ENCODE measurements at places on chromosomes 11 and 22. TPM values are rescaled to one million over a fixed set of nuclear protein-coding genes. Genes with fewer than 3 reads are reported as not detected.
A peak's percentile ranks its signal among the peaks of the same experiment; 100 is the strongest.

GRCh38 chr11:6727971-6728760 lies 43.6 kb downstream of the OR2AG2 start:
- DNase-seq = no peak

GRCh38 chr11:128279866-128280265 lies 307.5 kb downstream of the ETS1 start:
- no peak for DNase-seq

GRCh38 chr22:27514601-27515523 lies 286.7 kb downstream of the MN1 start:
- peak; percentile 35 for DNase-seq

- no peak for DNase-seq
Measured at GRCh38 chr11:10412266-10412665, 42.8 kb upstream of the AMPD3 start.

DNA sequence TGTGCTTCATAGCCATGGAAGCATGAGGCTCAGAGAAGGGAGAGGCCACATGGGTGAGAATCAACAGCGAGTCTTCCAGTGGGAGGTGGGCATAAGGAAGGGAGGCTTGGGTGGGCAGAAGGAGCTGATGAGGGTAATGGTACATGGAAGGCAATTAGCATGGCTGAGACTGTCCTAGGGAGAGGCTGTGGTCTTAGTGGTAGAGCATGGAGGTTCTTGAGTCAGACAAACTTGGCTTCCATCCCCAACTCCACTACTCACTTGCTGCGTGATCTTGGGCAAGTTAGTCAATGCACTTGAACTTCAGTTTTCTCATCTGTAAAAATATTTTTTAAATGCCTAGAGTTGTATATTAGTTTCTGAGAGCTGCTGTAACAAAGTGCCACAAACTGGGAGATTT lies 227.2 kb upstream of the E2F8 start:
- DNase-seq = no peak

DNA sequence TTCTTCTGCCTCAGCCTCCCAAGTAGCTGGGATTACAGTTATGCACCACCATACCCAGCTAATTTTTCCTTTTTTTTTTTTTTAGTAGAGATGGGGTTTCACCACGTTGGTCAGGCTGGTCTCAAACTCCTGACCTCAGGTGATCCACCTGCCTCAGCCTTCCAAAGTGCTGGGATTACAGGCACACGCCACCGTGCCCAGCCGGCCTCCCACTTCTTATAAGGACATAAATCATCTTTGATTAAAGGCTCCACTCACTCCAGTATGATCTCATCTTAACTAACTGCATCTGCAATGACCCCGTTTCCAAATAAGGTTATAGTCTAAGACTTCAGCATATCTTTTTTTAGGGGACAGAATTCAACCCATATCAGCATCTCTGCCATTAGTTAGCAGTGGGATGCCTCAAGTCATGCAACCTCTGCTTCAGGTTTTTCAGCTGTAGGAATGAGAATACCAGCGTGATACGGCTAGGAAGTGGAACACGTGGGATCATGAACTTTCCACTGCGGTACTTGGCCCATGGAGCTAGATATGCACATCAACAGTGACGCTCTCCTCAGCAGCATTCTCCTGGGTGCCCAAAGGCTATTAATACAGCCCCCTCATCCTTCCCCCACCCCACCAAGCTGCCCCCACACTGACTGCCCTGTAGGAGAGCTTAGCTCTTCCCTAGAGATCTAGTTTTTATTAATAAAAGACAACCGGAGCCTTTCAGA lies 41.4 kb downstream of the MCHR1 start:
- DNase-seq = no peak

DNA sequence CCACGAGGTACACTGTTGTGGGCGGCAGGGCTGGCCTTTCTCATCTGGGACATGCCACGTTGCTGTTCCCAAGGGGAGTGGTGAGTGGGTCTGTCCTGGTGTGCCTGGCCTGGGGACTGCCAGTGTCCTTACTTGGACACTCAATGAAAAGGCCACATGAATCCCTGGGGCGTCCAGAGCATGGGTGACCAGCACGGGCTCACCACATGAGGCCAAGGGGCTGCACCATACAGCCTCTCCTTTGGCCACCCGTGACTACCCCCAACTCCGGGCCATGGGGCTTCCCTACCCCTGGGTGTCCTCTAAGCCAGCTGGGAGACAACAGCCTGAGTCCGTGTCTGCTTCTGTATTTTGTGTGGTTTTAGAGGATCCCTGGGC lies 20.2 kb upstream of the TXNRD2 start:
- no peak for DNase-seq

- no peak for DNase-seq
Measured at GRCh38 chr11:60310407-60310998, 16.6 kb upstream of the MS4A6E start.

DNA sequence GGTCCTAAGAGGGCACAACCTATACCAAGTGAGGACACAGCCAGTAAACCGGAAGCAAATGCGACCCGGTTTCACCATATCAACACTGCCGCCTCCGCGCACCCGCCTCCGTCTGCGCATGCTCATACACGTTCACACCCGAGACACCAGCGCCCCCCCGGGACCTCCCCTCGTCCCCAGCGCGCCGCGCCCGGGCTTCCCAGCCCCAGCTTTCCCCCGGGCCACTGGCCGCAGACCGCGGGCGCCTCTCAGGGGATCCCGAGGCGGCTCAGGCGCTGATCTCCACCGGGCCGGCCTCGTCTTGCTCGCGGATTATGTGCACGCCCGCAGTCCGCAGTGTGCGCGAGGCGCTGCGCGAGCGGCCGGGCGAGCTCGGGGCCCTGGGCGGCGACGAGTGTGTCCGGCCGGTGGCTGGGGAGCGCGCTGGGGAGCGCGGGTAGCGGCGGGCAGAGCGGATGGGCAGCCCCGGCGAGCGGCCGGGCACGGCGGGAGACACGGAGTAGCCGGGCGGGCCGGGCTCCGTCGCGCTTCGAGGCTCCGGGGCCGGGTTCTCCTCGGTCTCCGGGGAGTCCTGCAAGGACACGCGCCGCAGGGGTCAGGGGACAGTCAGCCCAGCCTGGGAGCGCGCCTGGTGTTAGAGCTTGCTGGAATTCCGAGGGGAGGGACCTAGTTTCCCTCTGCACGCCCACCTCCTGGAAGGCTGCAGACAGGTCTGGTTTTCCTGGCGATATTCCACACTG lies 2.0 kb downstream of the HEPN1 start:
- DNase-seq = peak; percentile 83

Gene OR6T1
- polyA plus RNA-seq = not detected

Gene BRSK2
- 0.98 TPM for polyA plus RNA-seq

Gene ENTHD1
- polyA plus RNA-seq = not detected

Gene MOGAT2
- 1.0 TPM for polyA plus RNA-seq

Data from renal pelvis (tissue), 12 donors.